H9 (cell line): ENCODE measurements at places on chromosomes 1 and 21.

- no peak overlapping the region for H3K4me3 ChIP-seq
- no peaks in the 10 kb centered on the region for H3K4me1 ChIP-seq
- no peak overlapping the region for H3K27ac ChIP-seq
- no peak for DNase-seq
Measured at GRCh38 chr1:59477286-59477685, 180.4 kb downstream of the FGGY start.

DNA sequence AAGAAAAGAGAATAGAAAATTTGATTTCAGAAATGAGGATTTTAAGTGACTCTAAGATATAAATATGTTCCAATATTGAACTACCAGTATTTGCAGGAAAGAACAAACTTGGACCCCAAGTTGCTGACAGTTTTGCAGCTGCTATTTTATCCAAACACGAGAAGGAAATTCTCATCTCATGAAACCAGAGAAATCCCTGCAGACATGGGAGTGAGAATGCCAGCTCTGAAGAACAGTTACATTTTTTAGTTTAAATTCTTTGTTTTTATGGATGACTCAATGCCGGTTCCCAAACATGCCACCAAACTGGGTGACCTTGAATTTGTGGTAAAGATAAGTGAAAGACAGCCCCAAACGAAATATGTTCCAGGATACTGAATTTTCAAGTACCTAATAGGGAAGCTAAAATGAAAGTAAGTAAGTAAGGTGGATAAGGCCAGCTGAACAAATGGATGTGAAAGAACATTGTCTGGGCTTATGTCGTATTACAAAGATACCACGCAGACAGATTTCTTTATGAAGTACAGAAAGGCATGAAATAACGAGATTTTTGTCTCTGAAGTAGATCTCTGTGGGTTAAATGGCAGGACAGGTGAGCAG is 19.9 kb downstream of the TLR5 start:
- no peak for DNase-seq
- peak overlapping the region; percentile 15; the same call in 1 of the 3 replicates for H3K4me3 ChIP-seq
- H3K27me3 ChIP-seq = no peaks in the 10 kb centered on the region; the same call in 1 of the 2 replicates
- no peak overlapping the region for H3K27ac ChIP-seq
- H3K4me1 ChIP-seq = no peaks in the 10 kb centered on the region; the same call in 1 of the 2 replicates
- no peaks in the 10 kb centered on the region for H3K36me3 ChIP-seq

GRCh38 chr21:39882151-39882838 is 15.1 kb downstream of the PCP4 start:
- DNase-seq = no peak
- H3K4me3 ChIP-seq = no peak overlapping the region
- no peaks in the 10 kb centered on the region for H3K4me1 ChIP-seq

- H3K27ac ChIP-seq = no peak overlapping the region
- H3K27me3 ChIP-seq = no peaks in the 10 kb centered on the region
- H3K36me3 ChIP-seq = peaks cover 3% of the 10 kb centered on the region; the same call in 2 of the 3 replicates
- no peak overlapping the region for H3K4me3 ChIP-seq
- no peak for DNase-seq
Measured at GRCh38 chr1:39153684-39154083, 50.8 kb upstream of the MACF1 start.

- peak overlapping the region; percentile 67 for H3K4me3 ChIP-seq
- H3K27me3 ChIP-seq = peaks cover 2% of the 10 kb centered on the region; the same call in 1 of the 2 replicates
- DNase-seq = peak; percentile 85
- no peaks in the 10 kb centered on the region for H3K36me3 ChIP-seq
- H3K4me1 ChIP-seq = peaks cover 6% of the 10 kb centered on the region; the same call in 1 of the 2 replicates
Measured at GRCh38 chr1:31760471-31761470, 3.4 kb downstream of the ADGRB2 start.

GRCh38 chr21:42120101-42120902 is 49.2 kb downstream of the UMODL1 start:
- H3K27me3 ChIP-seq = no peaks in the 10 kb centered on the region
- no peaks in the 10 kb centered on the region; the same call in 1 of the 2 replicates for H3K4me1 ChIP-seq
- peak; percentile 50 for DNase-seq
- H3K36me3 ChIP-seq = no peaks in the 10 kb centered on the region

DNA sequence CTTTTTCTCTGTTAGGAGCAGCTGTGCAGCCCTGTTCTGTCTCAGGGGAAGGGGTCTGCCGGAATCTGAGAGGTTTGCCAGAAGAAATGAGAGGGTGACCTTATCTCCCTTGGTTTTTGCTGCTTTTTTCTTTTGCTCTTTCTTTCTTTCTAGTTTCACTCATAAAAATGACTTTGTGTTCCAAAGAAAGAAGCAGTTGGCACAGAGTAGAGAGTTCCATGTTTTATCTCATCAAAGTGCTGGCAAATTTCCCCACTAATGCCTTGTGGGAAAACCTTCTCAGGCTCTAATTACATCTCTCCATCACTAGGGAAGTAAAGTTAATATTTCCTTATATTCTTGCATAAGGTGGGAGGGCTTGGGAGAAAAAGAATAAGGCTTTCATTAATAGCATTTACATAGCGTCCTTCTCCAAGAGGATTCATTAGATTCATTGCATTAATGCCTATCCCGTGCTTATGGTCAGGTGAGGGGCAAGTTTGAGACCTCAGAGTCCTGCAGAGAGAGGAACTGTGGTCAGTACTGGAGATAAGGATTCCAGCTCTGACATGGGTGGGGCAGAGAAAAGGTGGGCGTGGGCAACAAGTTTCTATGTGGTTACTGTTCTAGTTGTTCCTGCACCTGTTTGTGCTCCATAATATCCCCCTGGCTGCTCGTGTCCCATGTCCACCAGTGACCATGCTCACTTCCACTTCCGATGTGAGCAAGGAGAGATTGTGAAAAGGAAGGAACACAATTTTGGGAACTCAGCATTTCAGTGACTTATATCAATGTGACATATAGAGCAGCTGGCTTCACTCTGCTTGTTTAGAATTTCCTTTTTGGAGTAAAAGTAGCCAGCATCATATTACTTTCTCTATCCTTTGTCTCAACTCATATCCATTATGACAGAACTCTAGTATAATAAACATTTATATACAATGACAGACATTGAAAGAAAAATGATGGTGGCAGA is 79.5 kb downstream of the DISC1 start:
- no peak for DNase-seq
- H3K4me3 ChIP-seq = no peak overlapping the region
- no peaks in the 10 kb centered on the region for H3K27me3 ChIP-seq
- H3K36me3 ChIP-seq = no peaks in the 10 kb centered on the region
- no peak overlapping the region for H3K27ac ChIP-seq

DNA sequence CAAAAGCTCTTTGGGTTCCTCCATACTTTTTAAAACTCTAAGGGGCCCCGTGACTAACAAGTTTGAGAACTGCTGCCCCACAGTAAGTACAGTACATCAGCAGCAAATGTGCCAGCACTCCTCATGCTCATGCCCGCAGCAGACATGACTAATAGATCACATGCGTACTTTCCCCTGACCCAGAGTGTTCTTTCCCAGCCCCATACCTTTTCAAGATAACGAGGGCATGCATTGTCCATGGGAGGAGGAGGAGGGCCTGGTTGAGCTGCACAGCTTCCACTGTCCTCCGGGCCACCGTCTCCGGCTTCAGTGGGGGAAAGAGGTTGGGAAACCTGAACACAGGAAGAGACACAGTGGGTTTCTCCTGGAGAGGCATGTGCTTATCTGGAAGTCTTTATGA is 45.5 kb downstream of the DHRS3 start:
- no peaks in the 10 kb centered on the region for H3K27me3 ChIP-seq
- DNase-seq = no peak
- H3K4me1 ChIP-seq = no peaks in the 10 kb centered on the region

DNA sequence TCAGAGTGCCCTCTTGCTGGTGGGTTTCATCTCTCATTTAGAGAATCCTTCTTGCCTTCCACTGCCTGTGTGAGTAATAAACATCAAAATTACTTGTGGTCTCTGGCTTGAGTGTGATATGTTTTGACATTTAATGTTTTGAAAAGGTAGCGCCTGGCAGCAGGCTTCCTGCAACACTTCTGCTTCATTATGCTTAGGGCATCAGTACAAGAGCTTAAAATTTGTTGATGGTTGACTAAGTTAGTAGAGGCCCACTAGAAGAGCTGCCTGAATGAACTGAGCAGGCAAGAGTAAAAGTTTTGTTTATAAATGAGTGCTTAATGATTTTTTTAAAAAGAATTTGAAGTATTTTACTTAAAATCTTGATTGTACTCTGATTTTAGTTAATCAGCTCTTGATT is 6.4 kb upstream of the RPE65 start:
- no peak overlapping the region for H3K27ac ChIP-seq
- DNase-seq = no peak
- no peaks in the 10 kb centered on the region for H3K36me3 ChIP-seq
- H3K4me3 ChIP-seq = no peak overlapping the region
- H3K27me3 ChIP-seq = no peaks in the 10 kb centered on the region

DNA sequence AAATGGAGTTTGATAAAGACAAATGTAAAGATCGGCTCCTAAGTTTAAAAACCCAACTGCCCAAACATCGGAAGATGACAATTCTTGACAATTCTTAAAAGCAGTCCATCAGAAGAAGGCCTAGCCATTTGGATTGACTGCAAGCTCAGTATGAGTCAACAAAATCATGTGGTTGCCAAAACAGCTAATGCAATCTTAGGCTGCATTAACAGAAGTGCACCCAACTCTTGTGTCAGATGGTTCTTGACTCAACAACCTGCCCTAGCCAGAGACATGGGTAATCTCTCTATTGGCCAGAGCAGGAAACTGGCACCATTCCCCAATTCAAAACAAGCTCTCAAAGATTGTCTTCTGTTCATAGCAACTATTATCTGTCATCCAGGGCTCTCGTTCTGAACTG is 9.9 kb upstream of the NCF2 start:
- H3K36me3 ChIP-seq = no peaks in the 10 kb centered on the region
- H3K4me1 ChIP-seq = no peaks in the 10 kb centered on the region

GRCh38 chr1:17576519-17576853 is 37.0 kb downstream of the ARHGEF10L start:
- H3K27me3 ChIP-seq = no peaks in the 10 kb centered on the region
- H3K4me1 ChIP-seq = peaks cover 10% of the 10 kb centered on the region; the same call in 1 of the 2 replicates
- no peak for DNase-seq

DNA sequence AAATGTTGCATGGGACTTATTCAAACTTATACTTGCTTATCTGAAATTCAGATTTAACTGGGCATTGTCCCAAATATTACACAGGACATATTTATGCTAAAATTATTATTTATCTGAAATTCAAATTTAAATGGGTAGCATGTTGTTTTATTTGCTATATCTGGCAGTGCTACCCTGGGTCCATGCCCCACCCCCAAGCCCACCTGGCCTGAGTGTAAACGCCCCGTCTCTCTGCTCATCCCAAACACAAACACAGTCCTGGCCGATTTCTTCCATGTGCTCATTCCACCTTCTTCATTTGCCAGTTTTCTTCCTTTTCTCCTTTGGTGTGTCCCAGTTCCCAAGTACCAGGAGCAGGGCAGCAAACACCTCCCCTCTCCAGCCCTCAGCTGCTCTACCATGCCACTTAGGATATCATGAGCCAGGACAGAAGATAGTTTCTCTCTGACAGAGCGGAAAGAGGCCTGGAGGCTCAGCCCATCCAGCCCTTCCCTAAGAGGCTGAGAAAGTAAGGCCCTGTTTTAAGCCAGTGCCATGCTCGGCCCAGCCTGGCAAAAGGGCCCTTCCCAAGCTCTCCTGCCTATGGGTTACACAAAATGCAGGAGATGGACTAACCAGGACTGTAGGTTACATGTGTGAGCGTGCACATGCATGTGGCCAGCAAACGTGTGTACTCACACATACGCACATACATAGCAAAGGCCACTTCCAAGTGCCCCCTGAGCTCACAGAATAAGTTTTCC is 69.5 kb downstream of the UBE2T start:
- no peak overlapping the region for H3K4me3 ChIP-seq
- no peaks in the 10 kb centered on the region for H3K27me3 ChIP-seq
- no peak overlapping the region for H3K27ac ChIP-seq
- no peaks in the 10 kb centered on the region for H3K36me3 ChIP-seq
- H3K4me1 ChIP-seq = no peaks in the 10 kb centered on the region
- peak; percentile 11 for DNase-seq

- no peaks in the 10 kb centered on the region for H3K4me1 ChIP-seq
- no peak overlapping the region for H3K27ac ChIP-seq
- DNase-seq = no peak
Measured at GRCh38 chr21:45769294-45769693, 125.8 kb downstream of the PCBP3 start.

GRCh38 chr1:173128742-173129141 is 78.0 kb upstream of the TNFSF18 start:
- H3K27ac ChIP-seq = no peak overlapping the region
- no peaks in the 10 kb centered on the region for H3K4me1 ChIP-seq
- DNase-seq = no peak

DNA sequence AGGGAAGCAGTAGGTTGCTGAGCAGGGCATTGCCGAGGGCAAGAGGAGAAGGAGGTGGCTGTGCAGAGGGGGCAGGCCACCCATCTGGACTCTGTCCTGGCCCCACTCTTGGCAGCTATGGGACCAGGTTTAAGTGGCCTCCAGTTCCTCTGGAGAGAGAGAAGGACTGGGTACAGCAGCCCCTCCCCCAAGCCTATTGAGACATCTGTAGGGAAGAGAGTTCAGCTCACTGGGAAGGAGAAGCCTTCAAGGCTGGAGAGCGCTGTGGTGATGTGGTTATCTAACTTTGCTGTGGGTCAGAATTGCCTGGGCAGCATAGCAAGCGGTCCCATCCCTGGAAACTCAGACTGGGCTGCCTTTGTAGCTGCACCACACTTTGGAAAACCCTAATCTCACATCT is 93.9 kb downstream of the KCNJ15 start:
- H3K27ac ChIP-seq = no peak overlapping the region
- no peak for DNase-seq
- peaks cover 9% of the 10 kb centered on the region; the same call in 1 of the 2 replicates for H3K4me1 ChIP-seq
- H3K27me3 ChIP-seq = no peaks in the 10 kb centered on the region; the same call in 1 of the 2 replicates
- no peaks in the 10 kb centered on the region for H3K36me3 ChIP-seq
